CD4-positive, alpha-beta T cell (primary cell): ENCODE measurements at places on chromosomes 16 and 17. TPM values are rescaled to one million over a fixed set of nuclear protein-coding genes. Genes with fewer than 3 reads are reported as not detected.

DNA sequence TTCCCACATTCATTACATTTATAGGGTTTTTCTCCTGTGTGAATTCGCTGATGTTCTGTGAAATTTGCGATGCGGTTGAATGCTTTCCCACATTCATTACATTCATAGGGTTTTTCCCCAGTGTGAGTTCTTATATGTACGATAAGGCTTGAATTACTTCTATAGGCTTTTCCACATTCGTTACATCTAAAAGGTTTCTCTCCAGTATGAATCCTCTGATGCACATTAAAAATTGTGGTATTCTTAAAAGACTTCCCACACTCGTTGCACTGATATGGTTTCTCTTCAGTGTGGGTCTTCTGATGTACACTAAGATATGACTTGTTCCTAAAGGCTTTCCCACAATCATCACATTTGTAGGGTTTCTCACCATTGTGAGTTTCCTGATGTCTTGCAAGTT, 30.4 kb downstream of the ZNF624 start:
- no peak overlapping the region for H3K4me3 ChIP-seq
- DNase-seq = no peak
- H3K36me3 ChIP-seq = peaks cover 36% of the 10 kb centered on the region
- no peaks in the 10 kb centered on the region for H3K27me3 ChIP-seq
- no peak overlapping the region for H3K27ac ChIP-seq
- H3K4me1 ChIP-seq = no peaks in the 10 kb centered on the region

GRCh38 chr17:55069983-55070529, 101.5 kb downstream of the STXBP4 start:
- H3K4me3 ChIP-seq = no peak overlapping the region
- no peaks in the 10 kb centered on the region for H3K27me3 ChIP-seq
- no peaks in the 10 kb centered on the region for H3K36me3 ChIP-seq
- no peak overlapping the region for H3K27ac ChIP-seq

DNA sequence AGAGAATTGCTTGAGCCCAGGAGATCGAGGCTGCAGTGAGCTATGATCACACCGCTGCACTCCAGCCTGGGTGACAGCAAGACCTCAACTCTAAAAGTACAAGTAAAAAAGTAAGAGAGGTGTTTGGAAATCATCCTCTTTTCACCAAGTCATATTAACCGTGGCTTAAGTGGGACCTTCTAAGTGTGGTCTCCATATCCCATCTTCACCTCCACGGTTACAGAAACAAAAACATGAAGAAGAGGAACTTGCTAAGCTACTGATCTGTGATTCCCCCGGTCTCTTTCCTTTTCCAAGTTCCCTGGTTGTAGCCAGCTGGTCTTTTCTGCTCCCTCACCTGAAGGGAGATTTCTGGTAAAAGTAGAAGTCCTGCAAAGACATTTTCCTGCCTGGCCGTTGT, 389.4 kb downstream of the CPPED1 start:
- no peaks in the 10 kb centered on the region for H3K27me3 ChIP-seq
- no peaks in the 10 kb centered on the region for H3K4me1 ChIP-seq
- no peak overlapping the region for H3K4me3 ChIP-seq
- no peak overlapping the region for H3K27ac ChIP-seq
- H3K36me3 ChIP-seq = peaks cover 2% of the 10 kb centered on the region

- no peak overlapping the region for H3K4me3 ChIP-seq
- DNase-seq = no peak
- peaks cover 42% of the 10 kb centered on the region for H3K36me3 ChIP-seq
- no peak overlapping the region for H3K27ac ChIP-seq
Measured at GRCh38 chr17:28330671-28331070, 4.6 kb downstream of the IFT20 start.

- H3K27ac ChIP-seq = peak overlapping the region; percentile 89
- DNase-seq = no peak
- H3K27me3 ChIP-seq = no peaks in the 10 kb centered on the region
Measured at GRCh38 chr16:3282103-3282729, 1.1 kb upstream of the ZNF263 start.

DNA sequence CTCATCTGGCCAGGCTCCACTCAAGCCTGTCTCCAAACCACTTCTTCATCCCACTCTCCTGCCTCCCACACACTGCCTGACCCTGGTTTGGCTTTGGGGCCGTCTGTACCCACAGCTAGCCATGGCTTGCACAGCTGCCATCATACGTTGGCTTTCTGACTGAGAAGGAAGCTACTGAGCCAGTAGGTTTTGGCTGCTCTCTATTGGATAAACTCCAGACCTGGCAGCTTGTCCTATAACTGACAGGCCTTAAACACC, 3.9 kb downstream of the MIF4GD start:
- H3K4me3 ChIP-seq = no peak overlapping the region
- peaks cover 38% of the 10 kb centered on the region for H3K4me1 ChIP-seq
- H3K27me3 ChIP-seq = no peaks in the 10 kb centered on the region
- peaks cover 40% of the 10 kb centered on the region for H3K36me3 ChIP-seq
- DNase-seq = no peak
- no peak overlapping the region for H3K27ac ChIP-seq

GRCh38 chr17:7413346-7413985, 5.8 kb downstream of the NLGN2 start:
- H3K27ac ChIP-seq = no peak overlapping the region
- no peak for DNase-seq
- H3K27me3 ChIP-seq = no peaks in the 10 kb centered on the region
- H3K36me3 ChIP-seq = no peaks in the 10 kb centered on the region
- no peak overlapping the region for H3K4me3 ChIP-seq

GRCh38 chr17:31499771-31500554, 108.5 kb downstream of the RAB11FIP4 start:
- H3K27ac ChIP-seq = no peak overlapping the region
- no peak for DNase-seq
- H3K36me3 ChIP-seq = peaks cover 6% of the 10 kb centered on the region
- no peak overlapping the region for H3K4me3 ChIP-seq
- peaks cover 48% of the 10 kb centered on the region for H3K4me1 ChIP-seq

GRCh38 chr16:77790009-77790372, 1.6 kb downstream of the VAT1L start:
- no peaks in the 10 kb centered on the region for H3K36me3 ChIP-seq
- peaks cover 14% of the 10 kb centered on the region for H3K4me1 ChIP-seq
- no peak overlapping the region for H3K4me3 ChIP-seq
- DNase-seq = no peak

DNA sequence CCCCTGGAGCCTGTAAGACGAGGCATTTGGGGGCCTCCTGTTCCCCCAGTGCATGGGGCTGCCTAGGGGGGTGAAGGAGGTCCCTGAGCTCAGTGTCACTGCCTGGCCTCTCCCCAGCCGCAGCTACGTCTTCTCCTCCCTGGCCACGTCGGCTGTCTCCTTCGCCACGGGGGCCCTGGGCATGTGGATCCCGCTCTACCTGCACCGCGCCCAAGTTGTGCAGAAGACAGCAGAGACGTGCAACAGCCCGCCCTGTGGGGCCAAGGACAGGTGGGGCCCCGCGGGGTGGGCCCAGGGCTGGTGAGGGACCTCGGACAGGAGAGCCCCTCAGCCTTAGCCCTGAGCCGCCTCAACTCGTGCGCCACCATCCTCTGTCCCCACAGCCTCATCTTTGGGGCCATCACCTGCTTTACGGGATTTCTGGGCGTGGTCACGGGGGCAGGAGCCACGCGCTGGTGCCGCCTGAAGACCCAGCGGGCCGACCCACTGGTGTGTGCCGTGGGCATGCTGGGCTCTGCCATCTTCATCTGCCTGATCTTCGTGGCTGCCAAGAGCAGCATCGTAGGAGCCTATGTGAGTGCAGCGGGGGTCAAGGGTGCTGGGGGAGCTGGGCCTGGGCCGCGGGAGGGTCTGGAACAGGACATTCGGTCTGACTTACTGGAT, 22.2 kb downstream of the MYBBP1A start:
- no peak overlapping the region for H3K27ac ChIP-seq
- H3K27me3 ChIP-seq = no peaks in the 10 kb centered on the region
- no peak for DNase-seq

DNA sequence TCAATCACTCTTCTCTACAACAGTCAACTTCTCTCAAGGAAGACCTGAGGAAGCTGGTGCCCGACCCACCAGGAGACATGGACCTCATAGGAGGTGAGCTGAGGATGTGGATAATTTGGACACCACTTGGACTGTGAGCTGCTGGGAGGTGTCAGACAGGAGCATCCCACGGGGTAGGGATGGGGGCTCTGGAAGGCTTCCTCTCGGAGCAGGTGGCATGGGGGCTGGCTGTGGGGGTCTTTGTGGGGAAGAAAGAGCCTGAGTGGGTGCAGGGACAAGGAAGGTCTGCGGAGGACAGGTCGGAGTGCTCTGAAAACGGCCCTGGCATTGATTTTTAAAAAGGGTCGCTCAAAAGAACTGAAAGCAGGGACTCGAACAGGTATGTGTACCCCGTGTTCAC, 64.0 kb downstream of the TBC1D16 start:
- no peak overlapping the region for H3K4me3 ChIP-seq
- DNase-seq = no peak
- H3K27me3 ChIP-seq = no peaks in the 10 kb centered on the region
- no peak overlapping the region for H3K27ac ChIP-seq
- peaks cover 4% of the 10 kb centered on the region for H3K4me1 ChIP-seq

DNA sequence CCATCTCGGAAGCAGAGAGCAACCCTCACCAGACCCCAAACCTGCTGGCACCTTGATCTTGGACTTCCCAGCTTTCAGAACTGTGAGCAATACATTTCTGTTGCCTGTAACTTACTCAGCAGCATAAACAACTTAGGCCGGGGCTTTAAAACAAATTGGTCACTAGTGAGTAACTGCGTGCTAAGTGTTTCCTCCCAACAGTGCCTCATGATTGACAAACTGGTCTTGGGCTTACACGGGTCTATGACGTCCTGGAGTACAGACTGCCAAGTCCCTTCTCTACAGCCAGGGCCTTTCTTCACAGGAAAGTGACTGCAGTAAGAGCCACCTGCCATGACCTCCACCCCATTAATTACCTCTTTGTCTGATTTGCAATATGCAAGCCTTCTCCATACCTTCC, 136.7 kb downstream of the XYLT1 start:
- H3K36me3 ChIP-seq = no peaks in the 10 kb centered on the region
- H3K4me3 ChIP-seq = no peak overlapping the region
- no peaks in the 10 kb centered on the region for H3K4me1 ChIP-seq
- no peaks in the 10 kb centered on the region for H3K27me3 ChIP-seq
- H3K27ac ChIP-seq = no peak overlapping the region

GRCh38 chr16:59543641-59544040, 809.5 kb upstream of the GOT2 start:
- no peak overlapping the region for H3K27ac ChIP-seq
- no peaks in the 10 kb centered on the region for H3K4me1 ChIP-seq

DNA sequence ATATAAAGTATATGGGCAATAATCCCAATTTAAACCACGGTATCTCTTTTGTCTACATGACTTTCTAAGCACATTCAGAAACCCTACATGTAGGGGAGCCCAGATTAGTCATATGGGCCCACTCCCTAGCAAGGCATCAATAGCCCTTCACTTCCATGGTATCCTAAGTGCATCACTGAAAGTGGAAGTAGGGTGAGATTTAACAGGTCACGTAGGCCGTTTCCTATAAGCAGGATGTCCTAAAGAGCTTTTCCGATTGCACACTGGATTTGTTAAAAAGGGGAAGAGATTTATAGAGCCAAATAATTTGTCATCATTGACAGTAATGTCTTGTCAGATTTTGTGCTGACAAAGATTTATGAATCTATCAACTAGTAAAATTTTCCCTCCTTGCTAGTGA, 39.0 kb downstream of the CA4 start:
- no peaks in the 10 kb centered on the region for H3K27me3 ChIP-seq
- no peaks in the 10 kb centered on the region for H3K4me1 ChIP-seq
- H3K4me3 ChIP-seq = no peak overlapping the region
- no peak overlapping the region for H3K27ac ChIP-seq
- DNase-seq = no peak

- no peak overlapping the region for H3K27ac ChIP-seq
- no peaks in the 10 kb centered on the region for H3K36me3 ChIP-seq
- no peak overlapping the region for H3K4me3 ChIP-seq
- peaks cover 7% of the 10 kb centered on the region for H3K4me1 ChIP-seq
- H3K27me3 ChIP-seq = no peaks in the 10 kb centered on the region
- no peak for DNase-seq
Measured at GRCh38 chr16:50457979-50458491, 89.2 kb upstream of the BRD7 start.

DNA sequence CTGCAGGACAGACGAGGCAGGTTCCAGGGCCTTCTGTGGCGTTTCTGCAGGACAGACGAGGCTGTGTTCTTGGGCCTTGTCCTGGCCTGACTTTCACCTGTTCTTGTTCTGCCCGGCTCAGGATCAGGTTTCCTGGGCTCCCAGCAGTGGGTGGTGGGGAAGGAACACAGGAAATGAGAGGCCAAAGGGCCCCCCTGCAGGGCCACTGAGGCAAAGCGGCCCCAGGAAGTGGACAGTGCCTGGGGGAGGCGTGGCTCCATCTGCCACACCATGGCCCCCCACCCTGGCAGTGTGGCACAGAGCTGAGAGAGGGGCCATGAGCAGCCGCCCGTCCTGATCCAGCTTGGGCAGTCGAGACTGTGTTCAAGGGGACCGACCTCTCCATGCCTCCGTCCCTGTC, 20.7 kb downstream of the SPIRE2 start:
- no peak overlapping the region for H3K4me3 ChIP-seq
- no peaks in the 10 kb centered on the region for H3K27me3 ChIP-seq
- H3K4me1 ChIP-seq = peaks cover 11% of the 10 kb centered on the region
- no peak for DNase-seq
- H3K36me3 ChIP-seq = no peaks in the 10 kb centered on the region
- no peak overlapping the region for H3K27ac ChIP-seq

DNA sequence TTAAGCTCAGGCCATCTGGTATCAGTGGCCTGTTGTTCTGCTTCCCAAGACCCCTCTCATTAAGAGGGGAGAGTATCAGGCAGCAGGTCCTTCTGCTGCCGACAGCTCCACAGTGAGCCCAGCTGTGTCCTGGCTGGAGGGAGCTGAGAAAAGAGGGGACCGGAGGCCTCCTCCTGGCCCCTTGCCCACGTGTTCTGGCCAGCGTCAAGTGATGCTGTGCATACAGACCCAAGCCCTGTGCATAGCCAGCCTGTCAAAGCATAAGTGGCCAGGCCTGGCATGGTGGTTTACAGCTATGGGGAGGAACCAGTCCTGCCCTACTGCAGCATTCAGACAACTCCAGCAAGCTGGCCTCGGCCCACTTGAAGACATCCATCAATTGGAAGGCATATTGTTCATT, 48.0 kb downstream of the ABCC6 start:
- no peaks in the 10 kb centered on the region for H3K4me1 ChIP-seq
- DNase-seq = no peak
- no peak overlapping the region for H3K4me3 ChIP-seq
- no peaks in the 10 kb centered on the region for H3K36me3 ChIP-seq

- no peak for DNase-seq
- H3K27ac ChIP-seq = no peak overlapping the region
- no peaks in the 10 kb centered on the region for H3K4me1 ChIP-seq
- H3K36me3 ChIP-seq = peaks cover 29% of the 10 kb centered on the region
- no peaks in the 10 kb centered on the region for H3K27me3 ChIP-seq
- no peak overlapping the region for H3K4me3 ChIP-seq
Measured at GRCh38 chr17:40253565-40253964, 34.1 kb upstream of the CDC6 start.

Gene TTLL6
- not detected for total RNA-seq

Gene RUNDC3A
- not detected for total RNA-seq

Gene GLTPD2
- not detected for total RNA-seq

Gene GSPT1
- 269 TPM for total RNA-seq

Gene PPY
- not detected for total RNA-seq

Gene FLOT2
- total RNA-seq = 79.7 TPM

Gene ZG16
- total RNA-seq = not detected

Gene CORO6
- total RNA-seq = 2.8 TPM
